Stimulated activated CD4-positive, alpha-beta T cell treated with anti-CD3 and anti-CD28 coated beads, TNF-alpha, amount 100 ng/mL, for 1 hour (primary cell): ENCODE measurements at places on chromosomes 5 and 9.

- no peak for DNase-seq
Observed at GRCh38 chr5:112848116-112848811, 12.8 kb upstream of the SRP19 start.

DNA sequence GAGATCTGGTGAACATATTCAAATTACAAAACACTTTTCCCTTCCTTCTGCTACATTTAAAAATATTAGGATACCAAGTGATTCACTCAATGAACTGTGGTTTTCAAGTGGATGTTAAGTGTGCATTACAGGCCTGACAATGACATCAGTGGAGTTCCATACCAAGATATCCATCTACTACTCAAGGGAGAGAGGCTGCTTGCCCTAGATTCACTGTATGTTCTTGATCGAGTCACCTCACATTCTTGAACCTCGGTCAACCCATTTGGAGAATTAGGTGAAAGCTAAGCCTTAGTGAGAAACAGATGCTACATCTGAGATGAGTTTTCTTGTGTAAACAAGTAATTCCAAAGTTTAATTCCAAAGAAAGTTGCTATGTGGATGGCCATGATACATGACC lies 142.2 kb downstream of the FGF10 start:
- DNase-seq: no peak

GRCh38 chr9:30996761-30997160 lies 1387.7 kb upstream of the ACO1 start:
- DNase-seq: no peak

DNA sequence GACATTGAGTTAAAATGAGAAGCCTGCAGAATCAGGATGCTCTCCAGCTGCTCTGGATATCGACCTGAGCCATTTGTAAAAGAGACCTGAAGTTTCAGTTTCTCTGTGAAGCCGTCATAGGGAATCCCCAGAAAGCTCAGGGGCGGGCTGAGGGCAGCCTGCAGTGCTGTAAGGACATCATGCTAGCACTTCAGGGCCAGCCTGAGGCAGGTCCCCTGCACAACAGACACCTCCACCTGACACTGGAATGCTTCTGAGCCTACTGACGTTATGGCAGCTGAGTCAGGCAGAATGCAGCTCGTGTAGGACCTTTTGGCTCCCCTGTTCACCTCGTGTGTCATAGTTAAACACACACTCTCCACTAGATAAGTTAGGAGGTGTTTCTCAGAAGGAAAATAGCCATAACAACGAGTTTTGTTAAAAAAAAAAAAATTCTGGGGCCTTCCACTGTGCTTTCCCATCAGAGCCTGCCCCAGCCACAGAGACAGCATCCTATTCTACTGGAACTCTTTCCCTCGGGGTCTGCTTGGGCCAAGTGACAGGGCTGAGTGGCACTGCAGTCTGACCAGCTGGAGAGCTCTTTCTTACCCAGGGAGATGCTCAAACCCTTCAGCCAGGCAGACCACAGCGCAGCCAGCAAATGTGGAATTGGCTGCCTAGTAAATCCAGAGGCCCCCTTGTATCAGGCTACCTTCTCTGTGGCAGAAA lies 354.9 kb downstream of the DIRAS2 start:
- DNase-seq: no peak

DNA sequence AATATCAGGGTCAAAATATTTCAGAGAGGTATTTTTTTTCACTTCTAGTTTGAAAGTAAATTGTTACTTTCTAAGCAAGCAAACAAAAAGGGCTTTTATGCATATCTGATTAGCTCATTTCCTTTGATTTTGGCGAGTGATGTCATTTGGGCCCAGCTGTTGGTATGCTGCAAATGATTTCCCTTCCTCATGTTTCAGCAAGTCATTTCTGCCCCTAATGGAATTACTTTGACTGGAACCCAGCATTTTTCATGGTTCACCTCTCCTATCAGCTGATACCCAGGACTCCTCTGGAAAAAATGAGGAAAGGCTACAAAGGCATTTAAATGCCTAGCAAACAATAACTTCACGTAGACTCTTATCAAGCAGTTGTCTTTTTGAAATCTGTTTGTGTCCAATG lies 500.6 kb downstream of the EBF1 start:
- no peak for DNase-seq

DNA sequence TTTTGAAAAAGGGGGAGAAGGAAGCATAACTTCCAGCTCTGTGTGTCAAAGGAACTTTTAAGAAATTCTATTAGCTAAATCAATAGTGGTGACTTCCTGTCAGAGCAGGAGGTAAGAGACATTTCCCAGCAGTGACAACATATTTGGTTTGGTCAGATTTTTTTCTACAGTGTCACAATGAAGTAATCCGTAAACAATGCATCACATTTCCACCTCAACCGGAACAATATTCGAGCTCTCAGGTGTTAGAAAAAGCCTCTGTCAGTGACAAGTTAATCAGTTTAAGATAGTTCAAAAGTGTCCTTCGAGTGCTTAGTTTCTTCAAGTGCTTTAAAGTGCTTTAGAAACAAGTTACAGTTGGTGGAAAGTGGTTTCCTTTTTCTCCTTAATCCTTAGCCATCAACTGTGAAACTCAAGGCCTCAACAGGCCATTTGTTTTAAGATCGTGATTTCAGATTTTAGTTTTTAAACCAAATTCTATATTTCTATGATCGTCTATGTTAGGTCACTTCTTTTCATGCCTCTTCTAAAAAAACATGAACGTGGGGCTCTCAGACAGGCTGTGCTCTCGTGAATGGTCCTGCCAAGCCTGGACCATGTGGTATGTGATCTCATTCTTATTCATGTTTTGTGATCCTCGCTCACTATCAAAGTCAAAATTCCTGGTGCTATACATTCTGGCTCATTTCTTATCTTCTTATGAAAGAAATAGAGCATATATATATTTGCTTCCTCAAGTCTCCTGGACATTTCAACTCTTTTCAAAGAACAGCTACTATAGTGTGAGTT lies 181.9 kb upstream of the HMHB1 start:
- no peak for DNase-seq

DNA sequence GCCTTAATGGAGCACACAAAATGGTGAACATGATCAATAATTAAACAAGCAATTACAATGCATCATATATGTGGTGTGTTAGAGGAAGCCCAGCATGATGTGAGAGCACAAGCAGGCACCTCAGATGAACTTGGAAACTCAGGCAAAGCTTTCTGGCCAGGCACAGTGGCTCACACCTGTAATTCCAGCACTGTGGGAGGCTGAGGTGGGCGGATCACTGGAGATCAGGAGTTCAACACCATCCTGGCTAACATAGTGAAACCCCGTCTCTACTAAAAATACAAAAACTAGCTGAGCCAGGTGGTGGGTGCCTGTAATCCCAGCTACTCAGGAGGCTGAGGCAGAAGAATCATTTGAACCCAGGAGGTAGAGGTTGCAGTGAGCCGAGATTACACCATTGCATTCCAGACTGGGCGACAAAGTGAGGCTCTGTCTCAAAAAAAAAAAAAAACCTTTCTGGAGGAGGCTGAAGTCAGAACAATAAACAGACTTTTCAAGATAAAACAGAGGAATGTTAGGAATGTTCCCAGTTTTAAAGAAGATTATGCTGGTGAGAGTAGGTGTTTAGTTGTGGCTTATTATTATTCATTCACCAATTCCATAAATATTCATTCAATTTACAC lies 159.4 kb downstream of the CEMIP2 start:
- no peak for DNase-seq

- no peak for DNase-seq
Observed at GRCh38 chr5:109567374-109568044, 122.2 kb upstream of the MAN2A1 start.

GRCh38 chr9:109403766-109404320 lies 83.0 kb upstream of the EPB41L4B start:
- DNase-seq: no peak

DNA sequence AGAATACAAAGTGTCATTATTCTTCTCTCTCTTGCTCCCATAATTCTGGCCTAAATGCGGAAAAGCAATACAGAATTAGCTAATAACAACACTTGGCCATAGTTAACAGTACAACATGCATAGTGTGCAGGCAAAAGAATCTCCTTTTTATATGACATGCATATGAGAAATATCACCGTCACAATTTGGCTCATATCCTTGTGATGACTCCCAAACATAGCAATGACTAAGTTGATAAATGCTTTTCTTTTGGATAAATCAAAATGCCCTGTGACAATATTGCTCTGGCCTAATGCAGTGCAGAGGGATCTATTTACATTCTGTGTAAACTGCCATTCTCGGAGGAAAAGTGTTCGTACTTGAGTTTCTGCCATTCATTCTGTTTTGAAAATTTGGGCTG lies 121.9 kb upstream of the GHR start:
- no peak for DNase-seq

DNA sequence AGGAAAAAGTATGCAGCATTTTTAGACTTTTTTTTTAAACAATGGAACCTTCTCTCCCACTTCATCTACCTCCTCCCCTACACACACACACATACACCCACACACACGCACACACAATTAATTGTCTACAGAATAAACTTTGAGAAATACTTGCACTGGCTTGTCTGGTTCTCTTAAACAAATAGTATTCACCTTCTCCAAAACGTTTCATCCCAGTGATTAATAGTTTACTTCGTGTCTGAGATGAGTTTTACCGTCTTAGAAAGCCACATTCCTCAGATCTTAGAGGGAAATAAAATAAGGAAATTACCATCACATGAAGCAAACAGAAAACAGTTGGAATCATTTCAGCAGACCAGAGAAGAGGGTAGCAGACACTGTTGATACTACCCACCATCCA lies 570.6 kb upstream of the CLINT1 start:
- DNase-seq: no peak

DNA sequence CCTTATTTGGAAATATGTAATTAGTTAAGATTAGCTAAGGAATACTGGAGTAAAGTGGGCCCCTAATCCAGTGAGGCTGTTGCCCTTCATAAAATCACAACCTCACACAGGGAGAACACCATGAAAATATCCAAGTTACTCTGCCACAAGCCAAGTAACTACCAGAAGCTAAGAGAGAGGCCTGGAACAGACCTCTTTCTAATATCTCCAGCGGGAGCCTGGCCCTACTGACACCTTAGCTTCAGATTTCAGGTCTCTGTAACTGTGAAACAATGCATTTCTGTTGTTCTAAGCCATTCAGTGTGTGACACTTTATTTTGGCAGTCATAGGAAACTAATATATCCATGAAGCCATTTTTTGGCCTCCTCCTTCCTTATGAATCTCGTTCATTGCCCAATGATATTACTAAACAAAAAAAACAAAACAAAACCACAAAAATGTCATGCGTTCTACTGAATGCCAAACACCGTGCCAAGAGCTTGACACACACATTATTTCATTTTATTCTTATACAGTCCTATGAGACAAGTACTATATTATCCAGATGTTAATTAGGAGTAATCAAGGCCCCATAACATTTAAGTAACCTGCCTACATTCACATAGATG lies 699.0 kb downstream of the MAT2B start:
- DNase-seq: no peak

- no peak for DNase-seq
Observed at GRCh38 chr5:96014395-96014794, 52.7 kb upstream of the ELL2 start.

DNA sequence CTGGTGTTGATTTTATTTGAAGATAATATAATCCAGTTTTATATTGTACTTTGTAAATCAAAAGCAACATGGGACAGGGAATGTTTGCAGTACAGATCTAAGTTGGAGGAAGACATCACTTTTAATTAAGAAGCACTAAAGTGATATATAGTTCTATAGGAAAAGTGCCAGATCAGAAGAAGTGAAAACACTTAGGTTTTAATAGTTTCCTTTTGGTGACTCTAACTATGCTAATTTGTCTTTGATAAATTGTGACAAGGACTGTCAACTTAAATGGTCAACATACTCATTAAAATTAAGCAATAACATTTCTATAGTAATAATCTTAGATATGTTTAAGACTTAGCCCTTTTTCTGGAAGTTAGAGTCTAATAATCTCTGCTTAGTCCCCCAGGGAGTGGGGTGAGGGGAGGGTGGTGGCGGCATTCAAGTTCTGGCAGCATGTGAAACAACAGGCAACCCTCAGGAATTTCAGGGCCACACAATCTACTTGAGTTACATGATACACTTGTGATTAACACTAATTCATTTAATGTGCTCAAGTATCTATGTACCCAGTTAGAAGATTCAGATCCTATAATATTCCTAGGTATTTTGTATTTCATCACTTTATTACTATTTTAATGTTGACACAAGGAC lies 1026.5 kb downstream of the NR2F1-AS1 start:
- no peak for DNase-seq

GRCh38 chr5:39505791-39506190 lies 81.0 kb upstream of the DAB2 start:
- DNase-seq: no peak

DNA sequence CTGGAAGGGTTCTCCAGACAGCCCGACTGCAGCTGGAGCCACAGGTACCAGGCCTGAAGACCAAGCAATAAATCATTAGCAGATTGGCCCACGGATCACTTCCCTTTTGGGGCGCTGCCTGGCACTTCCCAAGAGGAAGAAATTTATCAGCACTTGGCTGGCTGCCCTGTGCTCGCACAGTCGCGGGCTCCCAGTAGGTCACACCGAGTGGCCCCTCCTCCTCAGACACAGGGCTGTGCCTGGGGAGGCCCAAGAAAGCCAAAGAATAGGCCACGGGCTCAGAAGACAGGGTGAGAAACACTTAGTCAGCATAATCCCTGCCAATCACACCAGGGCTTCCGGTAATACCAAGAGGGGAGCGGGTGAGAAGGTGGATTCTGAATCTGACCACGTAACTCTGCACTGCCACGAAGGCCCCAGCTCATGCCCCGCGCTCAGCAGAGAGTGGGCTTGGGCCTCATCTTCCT lies 115.7 kb upstream of the MSX2 start:
- DNase-seq: no peak

DNA sequence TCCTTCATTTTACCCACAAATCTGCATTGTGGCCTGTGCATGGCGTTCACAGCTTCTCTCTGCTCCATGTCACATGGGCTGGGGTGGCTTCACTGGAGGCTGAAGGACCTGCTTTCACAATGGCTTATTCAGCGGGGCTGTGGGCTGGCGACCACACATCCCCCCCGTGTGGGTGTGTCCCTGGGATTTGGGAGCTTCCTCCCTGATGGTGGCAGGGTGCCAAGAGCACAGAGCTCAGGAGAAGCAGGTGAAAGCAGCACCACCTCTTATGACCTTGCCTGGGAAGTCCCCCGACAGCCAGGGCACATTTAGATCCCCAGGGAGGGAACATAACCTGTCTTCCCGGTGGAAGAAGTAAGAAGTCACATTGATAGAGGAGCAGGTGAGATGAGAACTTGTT lies 5.0 kb upstream of the MED10 start:
- no peak for DNase-seq

DNA sequence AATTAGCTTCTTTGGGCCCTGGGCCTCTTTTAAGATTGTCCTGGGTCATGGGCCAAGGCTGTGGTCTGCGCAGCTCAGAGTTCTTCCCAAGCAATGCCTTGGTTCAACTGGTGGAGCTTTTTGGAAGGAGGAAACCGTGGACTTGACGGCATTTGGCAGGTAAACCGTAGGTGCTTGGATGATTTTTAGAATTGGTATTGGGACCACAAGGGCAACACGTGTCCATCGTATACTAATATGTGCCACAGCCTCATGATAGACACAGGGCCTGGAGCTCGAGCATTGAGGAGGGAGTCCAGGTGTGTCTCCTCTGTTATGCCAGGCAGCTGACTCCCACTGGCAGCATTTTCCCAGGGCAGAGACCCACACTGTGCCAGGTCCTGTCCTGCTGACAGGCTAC lies 120.9 kb upstream of the PITX1 start:
- no peak for DNase-seq
